Stimulated activated CD8-positive, alpha-beta memory T cell treated with anti-CD3 and anti-CD28 coated beads, Interleukin-7, amount 100 ng/mL, for 1 hour (primary cell): ENCODE measurements at places on chromosomes 1 and 21.

GRCh38 chr1:58922302-58923089 lies 138.6 kb upstream of the JUN start:
- no peak for DNase-seq

DNA sequence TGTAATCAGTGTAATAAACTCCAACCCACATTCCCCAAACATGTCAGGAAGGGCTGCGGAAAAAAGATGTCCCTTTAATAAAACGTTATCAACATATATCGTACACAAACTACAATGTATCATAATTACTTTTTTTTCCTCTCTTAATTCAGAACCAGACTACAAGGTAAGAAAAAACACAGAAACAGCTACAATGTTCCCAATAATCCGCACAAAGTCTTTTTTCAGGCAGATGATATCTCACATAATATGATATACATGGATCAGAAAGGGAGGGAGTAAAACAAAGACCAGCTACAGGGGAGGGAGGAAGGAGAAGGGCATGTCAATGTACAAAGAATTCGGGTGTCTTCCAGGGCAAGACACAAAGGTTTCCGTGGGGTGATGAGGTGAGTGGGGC lies 25.4 kb downstream of the MRPL37 start:
- DNase-seq: no peak

GRCh38 chr1:56045062-56045461 lies 534.3 kb downstream of the PLPP3 start:
- DNase-seq: no peak

- no peak for DNase-seq
These were observed 50.0 kb downstream of the SH3GLB1 start for GRCh38 chr1:86754265-86754974.

DNA sequence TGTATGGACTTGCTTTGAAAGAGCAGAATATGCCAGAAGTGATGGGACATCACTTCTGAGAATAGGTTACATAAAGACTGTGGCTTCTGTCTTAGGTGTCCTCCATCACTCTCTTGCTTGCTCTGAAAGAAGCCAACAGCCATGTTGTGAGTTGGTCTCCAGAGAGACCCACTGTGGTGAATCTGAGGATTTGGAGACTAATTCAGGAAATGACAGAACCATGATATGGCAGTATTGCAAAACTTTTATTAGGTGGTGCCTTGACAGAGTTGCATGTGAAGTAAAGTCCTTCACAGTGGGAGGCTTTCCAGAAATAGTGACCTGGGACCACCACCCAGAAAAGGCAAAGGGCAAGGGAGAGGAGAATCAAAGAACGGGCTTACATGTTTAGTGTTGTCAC lies 628.6 kb downstream of the KCNT2 start:
- no peak for DNase-seq

DNA sequence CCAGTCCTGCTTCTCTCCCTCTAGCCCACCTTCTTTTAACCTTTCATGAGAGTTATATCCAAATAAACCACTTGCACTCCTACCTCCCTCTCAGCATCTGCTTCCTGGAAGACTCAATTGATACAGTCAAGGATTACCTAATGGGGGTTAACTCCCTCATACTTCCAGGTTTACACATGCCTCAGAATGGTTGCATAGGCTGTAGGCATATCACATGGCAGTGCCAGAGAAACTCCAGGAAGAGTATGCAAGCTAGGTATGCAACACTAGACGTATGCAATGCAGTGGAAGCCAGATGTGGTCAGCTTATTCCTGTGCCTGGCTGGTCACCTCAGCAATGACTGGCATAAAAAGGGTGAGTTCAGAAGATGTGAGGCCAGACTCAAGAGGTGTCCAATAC lies 32.7 kb upstream of the VANGL1 start:
- no peak for DNase-seq

GRCh38 chr1:232854798-232855159 lies 49.6 kb downstream of the MAP10 start:
- no peak for DNase-seq
